Stimulated activated CD8-positive, alpha-beta memory T cell treated with anti-CD3 and anti-CD28 coated beads, Interleukin-4, amount 100 ng/mL, for 1 hour (primary cell): ENCODE measurements at places on chromosomes 6 and 20.

- DNase-seq: no peak
These were observed 145.6 kb downstream of the GJA10 start for GRCh38 chr6:90039911-90040310.

DNA sequence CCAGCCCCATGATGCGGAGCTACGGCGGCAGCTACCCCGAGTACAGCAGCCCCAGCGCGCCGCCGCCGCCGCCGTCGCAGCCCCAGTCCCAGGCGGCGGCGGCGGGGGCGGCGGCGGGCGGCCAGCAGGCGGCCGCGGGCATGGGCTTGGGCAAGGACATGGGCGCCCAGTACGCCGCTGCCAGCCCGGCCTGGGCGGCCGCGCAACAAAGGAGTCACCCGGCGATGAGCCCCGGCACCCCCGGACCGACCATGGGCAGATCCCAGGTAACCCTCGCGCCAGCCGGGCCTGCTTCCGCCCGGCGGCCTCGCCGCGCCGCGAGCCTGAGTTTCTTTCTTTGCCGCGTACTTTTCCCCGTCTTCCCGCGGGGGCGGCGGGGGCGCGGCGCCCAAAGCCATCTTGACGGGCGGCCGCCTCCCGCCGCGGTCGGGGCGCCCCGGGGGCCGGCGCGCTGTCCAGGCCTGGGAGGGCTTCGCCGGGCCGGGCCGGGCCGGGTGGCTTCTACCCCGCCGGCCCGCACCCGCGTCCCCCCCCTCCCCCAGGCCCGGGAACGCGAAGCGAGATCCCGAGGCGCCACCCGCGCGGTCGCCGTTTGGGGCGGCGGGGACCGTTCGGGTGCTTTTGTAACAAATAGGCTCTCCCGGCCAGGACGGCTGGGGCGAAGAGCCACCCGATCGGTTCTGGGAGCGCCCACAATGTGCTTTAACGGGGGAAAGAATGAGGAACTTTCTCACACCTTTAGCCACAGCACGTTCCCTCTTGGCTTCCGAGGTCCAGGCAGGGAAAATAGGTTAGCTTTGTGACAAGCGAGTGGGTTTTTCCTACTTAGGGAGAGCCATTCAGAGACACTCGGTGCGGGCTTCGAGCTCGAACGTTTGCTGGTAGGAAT, 2.3 kb downstream of the ARID1B start:
- no peak for DNase-seq

- no peak for DNase-seq
These were observed 639 bp upstream of the RCAN2 start for GRCh38 chr6:46491628-46492547.

GRCh38 chr6:106084106-106084988, 1.8 kb upstream of the PRDM1 start:
- DNase-seq: no peak

- no peak for DNase-seq
These were observed 43.2 kb downstream of the RANBP9 start for GRCh38 chr6:13668291-13668928.

GRCh38 chr6:133894795-133895358, 6.0 kb downstream of the TCF21 start:
- DNase-seq: no peak

GRCh38 chr20:535958-536357, 7.6 kb downstream of the CSNK2A1 start:
- no peak for DNase-seq

DNA sequence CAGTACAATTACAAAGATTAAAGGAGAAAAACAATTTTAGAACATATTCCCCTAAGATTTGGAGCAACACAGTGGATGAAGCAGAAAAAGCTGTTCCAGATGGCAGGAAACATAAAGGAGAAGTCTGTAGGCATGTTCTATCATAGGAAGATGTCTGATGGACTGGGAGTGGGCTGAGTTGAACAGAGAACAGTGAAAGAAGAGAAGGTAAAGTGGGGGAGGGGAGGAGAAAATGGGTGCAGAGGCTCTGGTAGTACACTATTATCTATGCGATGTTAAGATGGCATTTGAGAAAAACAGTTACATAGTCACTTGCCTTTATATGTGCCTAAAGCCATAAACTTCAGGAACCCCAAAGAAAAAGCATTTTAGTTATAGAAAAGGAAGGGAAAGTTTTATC, 4.2 kb upstream of the PHIP start:
- no peak for DNase-seq

GRCh38 chr20:2814076-2814475, 711 bp upstream of the C20orf141 start:
- no peak for DNase-seq

DNA sequence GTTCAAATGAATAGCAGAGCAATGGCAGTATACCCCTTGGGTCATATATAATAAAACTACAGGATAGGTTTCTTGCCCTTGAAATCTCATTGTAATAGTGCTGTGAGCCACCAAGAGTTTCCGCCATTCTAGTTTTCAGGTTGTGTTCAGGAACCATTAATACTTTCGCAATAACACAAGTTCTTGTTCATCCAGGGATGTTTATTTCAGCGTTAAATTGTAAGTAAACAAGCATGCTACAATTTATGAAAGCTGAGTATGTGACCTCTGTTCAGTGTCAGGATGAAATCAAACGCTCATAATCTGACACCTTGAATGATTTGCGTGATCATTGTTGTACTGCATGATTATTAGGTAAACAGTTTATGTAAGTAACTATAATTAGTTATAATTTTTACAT, 22.8 kb downstream of the ANKS1A start:
- no peak for DNase-seq

- DNase-seq: no peak
These were observed 4.7 kb upstream of the MICAL1 start for GRCh38 chr6:109460161-109460829.

GRCh38 chr6:24194978-24195700, 69.1 kb downstream of the NRSN1 start:
- DNase-seq: no peak

DNA sequence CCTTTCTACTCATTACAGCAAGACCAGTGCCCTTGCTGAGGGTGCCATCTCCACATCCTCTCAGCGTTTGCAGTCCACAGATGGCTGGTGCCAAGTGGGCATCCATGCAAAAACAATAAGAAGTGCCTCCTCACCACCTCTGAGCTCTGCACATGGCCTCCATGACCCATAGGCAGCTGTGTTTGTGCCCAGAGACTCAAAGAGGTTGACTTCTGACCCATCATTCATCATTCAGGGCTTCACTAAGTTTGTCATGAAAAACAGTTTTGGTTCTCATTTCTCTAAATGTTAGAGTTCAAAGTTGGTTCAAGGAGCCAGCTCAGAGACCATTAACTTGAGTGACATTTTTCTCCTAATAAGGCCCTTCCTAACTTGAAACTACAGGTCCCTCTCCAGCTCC, 512.6 kb upstream of the MAP3K7 start:
- no peak for DNase-seq

DNA sequence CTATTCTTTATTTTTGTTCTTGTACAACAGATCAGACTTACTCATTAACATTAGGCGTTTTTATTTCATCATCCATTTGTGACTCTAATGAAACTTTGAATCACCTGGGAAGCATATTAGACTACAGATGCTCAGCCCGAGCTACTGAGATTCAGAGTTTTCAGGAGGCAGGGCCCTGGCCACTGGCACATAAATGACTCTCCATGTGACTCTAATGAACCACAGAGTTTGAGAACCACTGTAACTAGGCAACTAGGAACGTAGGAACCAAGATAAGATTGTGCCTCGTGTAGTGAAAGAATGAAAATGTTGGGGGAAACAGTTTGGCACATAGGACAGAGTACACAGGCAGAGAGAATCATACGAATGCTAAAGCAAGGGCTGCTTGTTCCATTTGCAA, 405.9 kb upstream of the BTBD3 start:
- no peak for DNase-seq

DNA sequence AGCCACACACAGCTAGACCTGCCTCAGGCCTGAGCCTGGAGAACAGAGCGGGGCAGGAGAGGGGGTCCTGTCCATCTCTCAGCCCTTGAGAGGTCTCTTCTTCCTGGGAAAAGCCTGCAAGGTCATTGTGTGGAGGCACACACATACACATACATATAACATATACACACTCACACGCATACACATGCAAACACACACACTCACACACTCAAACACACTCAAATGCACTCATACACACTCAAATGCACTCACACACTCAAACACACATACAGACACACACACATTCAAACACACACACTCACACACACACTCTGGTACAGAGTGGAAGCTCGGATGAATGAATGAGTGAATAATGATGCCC, 515 bp downstream of the TLDC2 start:
- DNase-seq: no peak

DNA sequence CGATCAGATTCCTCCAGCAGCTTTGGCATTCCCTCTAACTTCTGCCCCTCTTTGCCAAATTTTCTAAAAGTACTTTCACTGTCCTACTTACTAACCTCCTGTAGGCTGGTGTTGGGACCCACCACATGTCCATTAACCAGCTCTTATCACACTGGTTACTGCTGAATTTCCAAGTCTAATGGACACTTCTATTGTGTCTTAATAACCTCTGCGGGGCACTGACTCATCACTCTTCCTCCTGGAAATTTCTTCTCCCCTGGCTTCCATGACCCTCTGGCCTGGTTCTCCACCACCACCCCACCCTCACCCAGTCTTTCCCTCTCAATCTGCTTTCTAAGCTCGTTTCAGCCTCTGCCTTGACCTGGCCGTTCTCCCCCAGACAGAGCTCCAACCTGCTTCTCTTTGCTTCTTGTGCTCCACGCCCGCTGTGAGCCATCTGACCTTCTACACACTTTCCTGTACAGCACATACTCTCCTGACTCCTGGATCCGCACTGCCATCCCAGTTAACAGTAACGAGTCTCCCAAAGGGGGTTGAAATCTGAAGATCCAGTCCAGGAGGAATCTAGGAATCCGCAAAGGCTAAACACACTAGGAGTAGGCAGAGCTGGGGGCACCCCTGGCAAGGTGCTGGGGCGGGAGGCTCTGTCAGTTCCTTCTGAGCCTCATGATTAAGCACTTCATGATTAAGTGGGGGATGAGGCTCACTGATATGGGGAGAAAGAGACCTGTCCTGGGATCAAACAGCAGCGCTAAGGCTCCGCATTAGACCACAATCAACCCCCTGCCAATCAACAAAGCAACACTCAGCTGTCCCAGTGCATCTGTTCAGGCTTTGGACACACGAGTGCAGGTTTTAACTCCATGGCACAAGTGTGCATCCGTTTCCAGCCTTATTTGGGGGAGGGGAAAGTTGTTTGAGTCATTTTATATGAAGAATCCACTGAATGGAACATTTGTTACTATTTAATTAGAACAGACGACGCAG, 146.3 kb downstream of the LY86 start:
- no peak for DNase-seq

DNA sequence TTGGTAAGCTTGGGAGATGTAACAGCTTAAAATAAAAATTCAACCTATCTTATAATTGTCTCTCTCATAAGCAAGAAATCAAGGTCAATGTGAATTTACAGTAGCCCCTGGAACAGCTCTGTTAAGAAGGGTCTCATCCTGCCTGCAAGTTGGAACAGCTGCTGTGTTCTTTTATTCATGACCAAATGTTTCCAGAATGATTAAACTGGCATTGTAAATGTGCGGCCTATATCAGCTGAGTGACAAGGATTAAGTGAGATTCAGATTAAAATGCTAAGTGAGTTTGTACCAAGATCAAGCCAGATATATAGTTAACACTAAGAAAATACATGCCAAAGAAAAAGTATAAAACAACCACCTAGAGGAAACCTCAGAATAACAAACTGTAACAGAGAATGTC, 45.3 kb upstream of the NRSN1 start:
- no peak for DNase-seq
